PC-9 (cell line): ENCODE measurements at places on chromosomes 12 and 14.

DNA sequence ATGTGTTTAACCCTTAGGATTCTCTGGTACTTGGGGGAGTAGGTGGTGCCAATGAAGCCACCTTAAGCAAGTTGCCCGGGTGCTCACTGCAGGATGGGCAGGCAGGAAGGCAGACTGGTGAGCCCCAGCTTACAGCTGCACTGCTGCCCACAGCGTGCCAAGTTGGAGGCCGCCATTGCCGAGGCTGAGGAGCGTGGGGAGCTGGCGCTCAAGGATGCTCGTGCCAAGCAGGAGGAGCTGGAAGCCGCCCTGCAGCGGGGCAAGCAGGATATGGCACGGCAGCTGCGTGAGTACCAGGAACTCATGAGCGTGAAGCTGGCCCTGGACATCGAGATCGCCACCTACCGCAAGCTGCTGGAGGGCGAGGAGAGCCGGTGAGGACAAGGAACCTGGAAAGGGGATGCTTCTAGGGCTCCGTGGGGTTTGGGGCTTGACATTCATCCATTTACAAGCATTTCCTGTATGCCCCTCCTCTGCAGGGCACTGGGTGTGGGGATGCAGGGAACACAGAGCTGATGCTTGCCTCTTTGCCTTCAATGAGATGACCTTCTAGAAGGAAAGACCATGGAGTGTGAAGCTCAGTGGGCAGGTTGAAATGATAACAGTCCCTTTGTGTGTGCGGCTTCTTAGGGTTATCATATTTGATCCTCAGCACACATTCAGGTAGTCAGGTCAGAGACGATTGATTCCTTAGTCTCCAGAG is 12.4 kb downstream of the KRT7 start:
- no peak for DNase-seq

GRCh38 chr12:63090716-63091115 is 60.3 kb downstream of the AVPR1A start:
- DNase-seq, result no peak

DNA sequence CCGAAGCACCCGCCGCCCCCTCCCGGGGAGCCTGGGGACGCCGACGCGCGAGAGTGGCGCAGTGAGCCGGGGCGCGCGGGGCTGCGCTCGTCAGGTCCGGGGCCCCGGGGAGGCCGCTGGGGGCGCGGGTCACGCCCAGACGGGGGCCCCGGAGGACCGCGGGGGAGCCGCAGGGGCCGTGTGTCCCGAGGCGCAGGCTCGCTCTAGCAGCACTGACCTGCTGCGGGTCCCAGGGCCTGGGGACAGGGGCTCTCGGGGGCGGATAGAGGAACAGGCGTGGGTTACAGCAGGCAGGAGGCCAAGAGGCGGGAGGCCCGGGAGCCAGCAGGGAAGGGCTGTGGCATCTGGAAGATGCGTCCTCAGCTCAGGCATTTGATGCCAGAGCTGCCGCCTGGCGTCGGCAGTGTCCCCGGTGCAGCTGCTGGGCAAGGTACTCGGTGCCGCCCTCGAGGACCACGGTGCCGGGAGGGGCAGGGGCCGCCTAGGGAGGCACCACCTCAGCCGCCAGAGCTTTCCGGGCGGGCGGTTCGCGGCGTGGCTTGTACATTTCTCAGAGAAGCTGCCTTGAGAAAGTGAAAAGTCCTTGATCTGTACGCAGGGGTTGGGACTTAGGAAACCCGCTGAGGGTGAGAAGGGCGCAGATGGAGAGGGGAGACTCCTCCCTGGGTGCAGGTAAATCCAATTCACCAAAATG is 1.2 kb downstream of the WNT5B start:
- no peak for DNase-seq

- DNase-seq, result no peak
These were observed 129.4 kb downstream of the SCARB1 start for GRCh38 chr12:124734224-124734788.

DNA sequence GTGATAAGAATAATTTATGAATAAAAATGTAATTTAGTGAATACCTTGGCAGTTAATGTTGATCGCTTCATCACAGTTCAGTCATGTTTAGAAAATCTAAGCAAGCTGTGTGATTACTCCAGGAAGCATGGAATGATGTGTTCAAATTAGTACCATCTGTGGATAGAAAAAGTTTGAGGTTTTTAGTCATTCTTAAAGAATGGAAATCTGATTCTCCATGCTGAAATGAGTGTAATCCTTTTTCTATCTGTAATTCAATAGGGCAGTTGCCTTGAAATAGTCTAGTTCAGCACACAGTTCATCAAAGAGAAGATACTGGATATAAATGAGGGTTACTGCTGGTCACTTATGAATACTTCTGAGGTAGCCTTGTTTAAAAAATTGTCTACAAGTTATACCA is 127.2 kb upstream of the MYF6 start:
- no peak for DNase-seq
